Omental fat pad (tissue), 4 donors: ENCODE measurements at places on chromosomes 7 and 10. TPM values are rescaled to one million over a fixed set of nuclear protein-coding genes. Genes with fewer than 3 reads are reported as not detected.

GRCh38 chr10:7606951-7607404 is 59.8 kb downstream of the ITIH5 start:
- no peak for DNase-seq

GRCh38 chr10:71801361-71801760 is 28.0 kb upstream of the VSIR start:
- DNase-seq = no peak

DNA sequence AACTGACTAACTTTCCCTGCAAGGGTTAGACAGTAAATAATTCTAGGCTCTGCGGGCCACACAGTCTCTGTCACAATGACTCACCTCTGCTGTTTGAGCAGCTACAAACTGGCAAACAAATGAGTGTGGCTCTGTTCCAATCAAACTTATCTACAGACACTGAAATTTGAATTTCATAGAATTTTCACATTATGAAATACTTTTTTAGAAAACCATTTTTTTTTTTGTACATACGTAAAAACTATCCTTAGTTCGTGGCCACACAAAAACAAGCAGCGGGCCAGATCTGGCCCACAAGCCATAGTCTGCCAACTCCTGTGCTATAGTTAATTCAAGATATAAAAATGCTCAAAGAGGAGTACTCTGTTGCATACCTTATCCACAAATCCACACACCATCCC is 32.6 kb downstream of the PIP4K2A start:
- no peak for DNase-seq

Gene OR2A42
- 1.0 TPM for total RNA-seq

Gene TUBB8
- not detected for total RNA-seq

Gene FGFR2
- 8.4 TPM for total RNA-seq

Gene OIT3
- not detected for total RNA-seq
